ENCODE measurements at places on chromosomes 12 and 14.

DNA sequence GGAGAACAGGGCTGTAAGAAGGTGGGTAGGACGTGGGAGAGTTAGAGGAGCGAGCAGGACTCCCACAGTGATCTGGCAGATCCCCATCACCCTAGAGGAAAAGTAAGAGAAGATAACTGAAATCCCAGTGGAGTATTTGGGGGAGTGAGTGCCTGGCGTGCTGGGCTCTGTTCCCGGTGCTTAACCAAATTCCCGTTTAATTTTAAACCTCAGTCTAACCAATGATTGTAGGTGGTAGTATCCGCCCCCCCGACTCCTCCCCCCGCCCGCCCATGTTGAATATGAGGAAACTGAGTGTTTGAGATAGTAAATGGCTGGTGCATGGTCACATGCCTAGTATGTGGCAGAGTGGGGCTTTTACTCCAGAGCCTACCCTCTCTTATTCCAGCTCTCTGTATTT is 1.2 kb downstream of the TARBP2 start:
- DNase-seq: no peak

GRCh38 chr14:35134329-35135123 is 12.2 kb downstream of the PRORP start:
- no peak for DNase-seq

- DNase-seq: no peak
Observed at GRCh38 chr14:99502989-99503421, 21.8 kb downstream of the CCNK start.

- no peak for DNase-seq
Observed at GRCh38 chr14:32608857-32609256, 279.8 kb downstream of the AKAP6 start.

DNA sequence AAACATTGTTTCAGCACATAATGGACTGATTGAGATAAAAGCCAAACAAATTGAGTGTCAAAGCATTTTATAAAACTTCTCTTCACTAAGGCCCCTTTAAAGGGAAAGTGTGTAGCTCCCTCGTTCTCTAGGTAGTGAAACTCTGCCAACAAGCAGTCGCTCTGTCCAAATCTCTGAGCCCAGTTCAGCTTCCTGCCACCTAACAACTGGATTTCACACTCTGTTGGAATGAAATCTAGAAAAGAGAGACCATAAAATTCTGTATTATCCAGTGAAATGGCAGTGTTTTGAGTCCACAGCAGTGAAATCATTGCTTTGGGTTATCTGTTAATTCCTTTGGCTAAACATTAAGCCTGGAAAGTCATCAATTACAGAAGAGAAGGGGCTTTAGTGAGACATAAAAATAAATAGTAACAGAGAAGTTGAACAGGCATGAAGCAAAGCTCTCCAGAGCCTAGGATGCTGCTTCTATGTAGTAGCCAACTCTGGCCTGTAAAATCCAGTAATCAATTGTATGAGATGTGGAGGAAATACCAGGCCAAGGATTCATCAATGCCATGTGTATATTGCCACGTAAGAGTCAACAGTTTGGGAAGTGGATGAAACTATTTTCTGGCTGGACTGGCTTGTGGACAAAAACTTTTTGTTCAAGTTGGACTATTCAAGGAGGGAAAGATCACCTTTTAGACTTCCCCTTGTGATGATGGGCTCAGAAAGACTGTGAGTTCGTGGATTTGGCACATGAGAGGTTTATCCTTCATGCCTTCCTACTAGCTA is 122.5 kb downstream of the WIF1 start:
- DNase-seq: no peak

DNA sequence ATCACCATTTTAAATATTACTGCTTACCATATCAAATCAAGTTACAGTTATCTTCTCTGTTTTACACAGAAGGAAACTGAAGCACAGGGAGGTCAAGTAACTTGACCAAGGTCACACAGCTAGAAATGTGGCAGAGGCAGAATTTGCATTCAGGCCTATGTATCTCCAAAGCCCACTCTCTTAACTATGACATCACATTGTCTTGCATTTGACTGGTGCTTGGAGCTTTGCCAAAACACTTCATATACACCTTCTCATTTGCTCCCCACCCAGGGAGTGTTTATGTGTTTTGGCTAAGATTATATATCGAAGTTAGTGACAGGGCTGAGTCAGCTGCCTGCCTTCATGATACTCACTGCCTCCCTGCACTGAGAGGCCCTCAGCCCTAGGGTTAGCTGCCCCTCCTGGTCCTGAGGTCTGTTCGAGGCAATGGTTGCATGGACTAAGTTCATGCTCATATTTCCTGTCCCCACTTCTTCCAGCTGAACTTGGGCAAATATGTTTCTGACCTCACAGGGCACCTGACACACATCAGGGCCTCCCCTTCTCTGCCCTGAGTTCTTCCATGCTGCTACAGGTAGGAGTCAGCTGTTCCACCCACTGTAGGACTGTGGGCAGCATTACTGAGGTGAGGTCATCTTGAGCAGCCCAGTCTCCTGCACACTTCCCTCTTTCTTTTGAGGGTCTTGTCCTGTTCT is 1.8 kb downstream of the GALNT6 start:
- DNase-seq: no peak

GRCh38 chr14:87989956-87990299 is 3.1 kb downstream of the GALC start:
- DNase-seq: no peak

DNA sequence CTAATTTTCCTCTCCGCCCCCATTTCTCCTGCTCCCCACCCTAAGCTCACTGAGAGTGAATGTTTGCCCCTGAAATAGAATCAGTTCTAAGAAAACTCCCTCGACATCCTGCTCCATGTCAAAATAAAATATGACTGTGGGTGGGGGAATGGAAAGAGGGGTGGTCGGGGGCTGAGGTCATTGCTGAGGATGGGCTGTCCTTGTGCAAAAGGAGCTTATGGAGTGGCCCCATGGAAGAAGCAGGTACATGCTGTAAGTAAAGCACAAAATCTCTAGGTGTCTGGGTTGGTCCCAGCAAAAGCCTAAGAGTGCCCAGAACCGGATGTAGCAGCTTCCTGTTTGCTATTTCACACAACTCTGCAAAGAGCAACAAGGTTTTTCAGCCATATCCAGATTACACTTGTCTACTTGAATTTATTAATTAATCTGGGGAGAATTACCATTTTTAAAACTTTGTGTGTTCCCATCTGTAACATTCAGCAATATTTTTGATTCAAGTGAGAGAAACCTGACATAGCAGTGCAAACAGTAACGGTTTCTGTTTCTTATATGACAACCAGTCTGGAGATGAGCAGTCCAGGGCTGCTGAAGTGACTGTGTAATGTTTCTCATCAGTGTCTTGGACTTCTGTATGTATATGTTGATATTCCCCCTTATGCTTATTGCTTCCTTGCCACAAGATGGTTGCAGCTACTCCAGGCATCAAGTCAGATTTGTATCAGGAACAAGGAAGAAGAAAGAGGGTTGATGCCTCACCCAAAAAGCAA is 40.4 kb upstream of the GZMB start:
- DNase-seq: no peak

- no peak for DNase-seq
Observed at GRCh38 chr12:80217011-80217535, 117.7 kb downstream of the OTOGL start.

DNA sequence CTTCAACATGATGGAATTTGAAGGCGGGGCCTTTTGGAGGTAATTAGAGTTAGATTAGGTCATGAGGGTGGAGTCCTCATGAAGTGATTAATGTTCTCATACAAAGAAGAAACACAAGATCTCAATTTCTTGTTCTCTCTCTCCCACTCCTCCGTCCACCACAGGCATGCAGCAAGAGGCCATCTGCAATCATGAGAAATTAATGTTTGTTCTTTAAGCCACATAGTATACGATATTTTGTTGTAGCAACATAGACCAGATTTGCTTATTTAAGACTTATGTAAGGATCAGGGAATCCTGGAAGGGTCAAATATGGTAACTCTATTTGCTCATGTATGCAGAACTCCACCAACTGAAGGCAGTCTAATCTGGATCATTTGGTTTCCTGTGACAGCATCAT is 429.0 kb downstream of the LRIG3 start:
- no peak for DNase-seq

DNA sequence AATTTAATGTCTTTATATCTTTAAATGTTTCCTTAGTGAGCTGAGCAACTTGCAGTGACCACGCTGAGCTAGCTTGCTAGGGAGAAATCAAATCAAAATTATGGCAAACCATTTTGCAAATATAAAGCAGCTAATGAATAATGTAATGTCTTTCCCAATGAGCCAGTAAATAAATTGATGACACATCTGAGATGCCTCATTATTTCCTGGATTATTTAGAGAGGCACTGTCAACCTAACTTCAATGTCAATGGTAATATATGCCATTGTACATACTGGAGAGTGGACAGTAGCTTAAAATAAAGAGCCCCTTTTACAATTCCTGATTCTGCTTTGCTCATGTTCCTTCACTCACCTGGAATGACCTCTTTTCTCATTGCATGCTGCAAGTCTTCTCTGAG is 182.6 kb downstream of the PHLDA1 start:
- no peak for DNase-seq

DNA sequence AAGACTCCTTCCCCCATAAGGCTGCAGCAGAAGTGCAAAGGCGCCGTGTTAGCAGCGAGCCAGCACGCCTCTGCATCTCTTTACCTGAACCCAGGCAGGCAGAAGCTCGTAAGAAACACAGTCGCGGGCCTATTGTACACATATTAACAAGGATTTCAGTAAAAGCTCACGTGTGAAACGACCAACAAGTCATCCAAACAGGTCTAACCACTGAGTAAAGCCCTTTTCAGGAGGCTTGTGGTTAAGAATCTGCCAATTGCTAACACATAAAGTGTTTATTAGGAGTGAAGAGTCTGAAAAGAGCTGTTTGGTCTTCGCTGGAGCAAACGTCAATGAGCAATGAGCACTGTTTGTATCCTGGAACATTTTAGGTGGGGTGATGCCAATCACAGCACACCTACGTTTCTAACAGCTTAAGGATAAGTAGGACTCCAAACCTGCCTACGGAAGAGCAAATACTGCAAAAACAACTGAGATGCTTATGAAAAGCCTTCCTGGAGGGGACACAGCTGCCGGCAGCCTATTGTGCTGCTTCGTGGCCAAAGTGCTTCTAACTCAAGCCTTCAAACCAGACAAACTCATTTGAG is 43.1 kb downstream of the PRKAB1 start:
- peak; percentile 36 for DNase-seq

- no peak for DNase-seq
Observed at GRCh38 chr12:50050410-50051098, 6.8 kb upstream of the ASIC1 start.

- DNase-seq: no peak
Observed at GRCh38 chr12:96414637-96415036, 14.4 kb upstream of the CDK17 start.

DNA sequence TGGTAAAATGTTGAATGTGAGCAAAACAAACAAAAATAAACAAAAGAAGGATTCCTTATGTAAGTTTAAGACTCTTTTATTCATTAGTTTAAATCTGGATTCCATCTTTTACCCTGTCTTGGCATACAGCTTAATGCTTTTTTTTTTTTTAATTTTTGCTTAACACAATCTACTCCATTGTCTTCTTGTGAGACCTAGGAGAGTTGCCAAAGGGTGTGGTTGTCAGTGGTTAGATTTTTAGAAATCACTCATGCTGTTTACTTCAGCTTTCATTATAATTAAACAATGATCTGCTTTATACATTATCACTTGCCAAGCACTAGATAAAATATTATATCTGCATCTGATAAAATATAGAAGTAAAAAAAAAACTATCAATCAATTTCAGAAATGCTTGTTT is 77.7 kb upstream of the KITLG start:
- DNase-seq: no peak

GRCh38 chr12:54356951-54357356 is 7.3 kb downstream of the GPR84 start:
- no peak for DNase-seq

- DNase-seq: no peak
Observed at GRCh38 chr12:78236264-78236663, 405.6 kb downstream of the NAV3 start.

- DNase-seq: no peak
Observed at GRCh38 chr14:20659336-20659735, 17.8 kb upstream of the OR6S1 start.

GRCh38 chr14:89401761-89402160 is 15.3 kb downstream of the FOXN3 start:
- no peak for DNase-seq

DNA sequence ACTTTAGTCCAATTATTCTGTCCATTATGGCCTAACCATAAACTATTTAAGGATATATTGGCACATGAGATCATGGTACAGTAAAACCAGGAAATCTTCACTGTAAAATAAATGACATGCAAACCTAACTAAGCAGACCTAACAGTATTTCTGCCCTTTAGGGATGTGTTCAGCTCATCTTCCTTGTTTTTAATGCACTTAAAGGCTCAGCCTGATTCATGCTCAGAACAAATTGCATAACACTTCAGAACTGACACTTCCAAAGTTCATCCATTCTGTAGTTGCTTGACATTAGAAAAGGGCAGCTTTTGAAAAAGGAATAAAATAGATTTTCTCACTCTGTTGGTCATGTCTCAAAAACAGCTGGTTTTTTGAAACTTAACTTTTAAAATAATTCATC is 708.5 kb downstream of the C12orf50 start:
- DNase-seq: no peak

DNA sequence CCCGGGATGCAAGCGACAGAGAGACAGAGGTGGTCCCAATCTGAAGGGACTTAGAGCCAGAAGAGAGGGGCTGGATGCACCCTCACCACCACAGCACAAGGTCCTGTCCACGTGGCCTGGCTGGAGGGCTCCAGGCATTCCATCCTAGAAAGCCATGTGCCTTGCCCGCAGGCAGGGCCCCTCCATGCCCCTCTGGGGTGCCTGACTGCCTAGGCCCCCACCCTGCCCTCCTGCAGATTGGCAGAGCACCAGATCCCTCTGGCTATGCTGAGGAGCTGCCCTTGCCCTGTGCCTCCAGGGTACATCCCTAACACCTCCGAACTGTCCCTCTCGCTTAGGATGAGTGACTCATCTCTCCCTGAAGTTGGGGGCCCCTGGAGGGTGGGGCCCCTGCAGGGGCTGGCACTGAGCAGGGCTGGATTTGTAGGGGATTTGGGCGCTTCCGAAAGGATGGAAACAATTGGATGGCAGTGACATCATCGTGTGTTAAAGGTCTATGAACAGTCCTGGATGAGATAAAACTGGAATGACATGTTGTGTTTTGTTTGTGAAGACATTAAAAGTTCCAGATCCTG is 50.9 kb downstream of the CHGA start:
- DNase-seq: peak; percentile 50

DNA sequence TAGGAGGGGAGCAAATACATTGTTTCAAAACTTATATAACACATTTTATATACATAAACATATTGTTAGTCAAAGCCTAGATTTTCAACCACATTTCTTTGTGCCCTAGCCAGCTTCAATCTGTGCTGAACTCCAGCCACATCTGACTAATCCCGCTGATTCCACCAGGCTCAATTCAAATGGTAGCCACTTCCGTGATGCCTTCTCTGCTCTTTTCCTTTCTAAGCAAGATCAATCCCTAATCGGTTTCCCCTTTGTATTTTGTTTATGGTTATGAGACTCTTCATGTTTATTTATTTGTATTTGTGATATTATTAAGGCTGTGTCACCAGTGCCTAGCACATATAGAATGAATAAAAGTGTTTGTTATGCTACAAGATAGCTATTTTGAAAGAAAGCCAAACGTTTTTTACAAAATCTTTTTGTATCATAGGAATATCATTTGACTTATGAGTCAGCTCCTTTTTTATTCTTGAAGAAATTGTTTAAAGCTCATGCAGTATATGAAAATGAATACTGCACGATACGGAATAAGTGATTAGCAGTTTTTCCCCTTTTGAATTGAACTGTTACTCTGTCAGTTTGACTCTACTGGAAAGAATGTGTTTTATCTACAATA is 110.2 kb downstream of the PLEKHA5 start:
- no peak for DNase-seq

- DNase-seq: no peak
Observed at GRCh38 chr12:21773263-21773741, 1.2 kb downstream of the KCNJ8 start.

Measured in T47D (cell line).